ENCODE measurements at places on chromosomes 4 and X. TPM values are rescaled to one million over a fixed set of nuclear protein-coding genes. Genes with fewer than 3 reads are reported as not detected.
A peak's percentile ranks its signal among the peaks of the same experiment; 100 is the strongest.

GRCh38 chr4:118849867-118850487, 14.1 kb upstream of the SEC24D start:
- no peak for DNase-seq
- H3K4me3 ChIP-seq, result peak overlapping the region; percentile 27
- no peaks in the 10 kb centered on the region for H3K4me1 ChIP-seq

The CT45A10 gene
- not detected for total RNA-seq

- no peaks in the 10 kb centered on the region for H3K27me3 ChIP-seq
- H3K4me3 ChIP-seq, result no peak overlapping the region
- no peak overlapping the region for H3K27ac ChIP-seq
- H3K4me1 ChIP-seq, result no peaks in the 10 kb centered on the region
- no peaks in the 10 kb centered on the region for H3K36me3 ChIP-seq
These were observed 7.7 kb downstream of the COL4A5 start for GRCh38 chrX:108447303-108447702.

- H3K27ac ChIP-seq, result no peak overlapping the region
- no peak overlapping the region for H3K4me3 ChIP-seq
- H3K36me3 ChIP-seq, result no peaks in the 10 kb centered on the region
- no peak for DNase-seq
- H3K27me3 ChIP-seq, result no peaks in the 10 kb centered on the region
These were observed 38.4 kb downstream of the SAGE1 start for GRCh38 chrX:135931644-135932487.

DNA sequence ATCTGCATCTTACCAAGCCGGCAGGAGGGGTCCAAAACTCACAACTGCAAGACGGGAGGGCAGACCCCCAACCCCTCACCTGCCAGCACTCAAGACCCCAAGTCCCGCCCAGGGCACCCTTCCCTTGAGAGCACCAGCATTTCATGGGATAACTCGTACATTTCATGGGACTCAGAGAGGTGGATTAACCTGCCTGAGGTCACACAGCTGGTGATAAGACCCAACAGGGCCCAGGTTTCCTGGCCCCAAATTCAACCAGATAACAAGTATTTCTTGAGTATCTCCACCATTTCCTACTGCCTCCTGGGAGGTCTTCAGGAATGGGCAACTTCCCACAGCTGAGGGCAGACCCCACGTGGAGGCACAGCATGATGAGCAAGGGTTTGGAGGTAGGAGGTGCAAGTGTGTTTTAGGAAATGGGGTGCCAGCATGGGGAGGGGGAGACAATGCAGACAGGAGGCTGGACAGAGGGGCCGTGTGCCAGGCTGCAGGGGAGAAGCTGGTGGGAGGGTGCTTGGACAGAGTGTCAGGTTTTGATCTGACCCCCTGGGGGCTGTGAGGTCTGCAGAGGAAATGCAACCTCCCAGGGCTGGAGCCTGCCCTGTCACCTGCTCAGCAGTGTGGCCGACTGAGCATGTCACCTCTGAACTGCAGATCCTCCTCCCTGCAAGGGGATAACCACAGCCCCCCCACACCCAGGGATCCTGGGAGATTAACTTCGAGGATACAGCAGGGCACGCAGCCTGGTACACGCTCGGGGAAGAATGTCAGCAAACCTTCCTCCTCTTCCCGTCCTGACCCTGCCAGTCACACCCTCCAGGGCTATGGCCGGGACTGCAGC, 4.4 kb downstream of the ADRA2C start:
- peaks cover 68% of the 10 kb centered on the region for H3K27me3 ChIP-seq
- H3K36me3 ChIP-seq, result no peaks in the 10 kb centered on the region
- no peak for DNase-seq
- H3K4me3 ChIP-seq, result no peak overlapping the region
- peaks cover 11% of the 10 kb centered on the region for H3K4me1 ChIP-seq

DNA sequence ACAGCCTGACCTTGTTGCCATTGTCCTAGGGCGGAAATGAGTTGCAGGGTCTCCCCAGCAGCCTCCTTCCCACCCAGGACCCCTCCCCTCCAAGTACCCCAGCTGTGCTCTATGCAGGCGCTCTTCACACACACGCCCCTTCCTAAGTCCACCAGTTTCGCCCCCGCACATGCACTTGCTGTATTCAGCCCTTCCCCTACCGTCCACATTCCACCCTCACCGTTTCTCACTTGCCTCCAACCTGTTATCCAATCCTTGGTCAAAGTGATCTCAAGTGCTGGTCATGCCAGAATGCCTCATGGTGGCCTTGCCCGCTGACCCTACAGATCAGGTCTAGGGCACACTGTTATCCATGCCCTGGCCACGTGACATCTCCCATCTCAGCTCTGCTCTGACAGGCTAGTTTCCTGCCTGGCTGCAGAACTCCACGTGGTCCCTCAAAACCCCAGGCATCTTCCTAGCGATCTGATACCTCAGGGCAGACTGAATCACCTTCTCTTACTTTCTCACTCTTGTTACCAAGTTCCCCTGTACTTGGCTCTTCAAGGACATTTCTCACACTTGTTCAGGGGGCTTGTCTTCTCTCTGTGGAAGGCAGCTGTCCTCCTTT, 39.7 kb downstream of the NSG1 start:
- H3K27me3 ChIP-seq, result no peaks in the 10 kb centered on the region
- no peak overlapping the region for H3K27ac ChIP-seq

The CENPVL2 gene
- not detected for total RNA-seq

GRCh38 chrX:101462892-101463291, 22.4 kb upstream of the ARMCX4 start:
- H3K36me3 ChIP-seq, result no peaks in the 10 kb centered on the region
- H3K4me1 ChIP-seq, result no peaks in the 10 kb centered on the region
- no peaks in the 10 kb centered on the region for H3K27me3 ChIP-seq
- no peak overlapping the region for H3K27ac ChIP-seq

GRCh38 chr4:159541143-159541542, 438.3 kb downstream of the RAPGEF2 start:
- DNase-seq, result no peak
- H3K36me3 ChIP-seq, result no peaks in the 10 kb centered on the region
- no peaks in the 10 kb centered on the region for H3K4me1 ChIP-seq

The TET2 gene
- 35.8 TPM for total RNA-seq

The SPANXA2 gene
- not detected for total RNA-seq

The SLIT2 gene
- total RNA-seq, result 2.5 TPM

DNA sequence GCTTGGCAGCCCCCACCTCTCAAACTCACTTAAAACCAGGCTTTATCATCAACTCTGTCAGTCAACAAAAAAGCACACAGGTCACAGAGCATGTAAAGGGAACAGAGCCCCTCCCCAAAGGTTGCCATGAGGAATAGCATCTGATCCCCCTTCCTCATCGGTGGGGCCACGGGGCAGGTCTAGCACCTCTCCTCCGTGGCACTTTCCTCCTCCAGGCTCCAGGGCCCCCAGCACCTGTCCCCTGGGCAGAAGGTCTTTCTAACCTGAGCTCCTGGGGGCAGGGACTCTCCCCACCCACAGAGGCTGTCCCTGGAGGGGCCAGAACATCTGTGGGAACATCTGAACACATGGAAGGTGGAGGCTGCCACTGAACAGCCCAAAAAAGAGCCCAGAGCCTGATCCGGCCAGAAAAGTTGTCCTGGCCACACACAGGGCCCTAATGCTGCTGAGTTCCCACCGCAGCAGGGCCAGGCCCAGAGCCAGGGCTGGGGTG, 65.7 kb downstream of the ZFYVE28 start:
- H3K4me3 ChIP-seq, result no peak overlapping the region
- no peak overlapping the region for H3K27ac ChIP-seq
- peak; percentile 59 for DNase-seq
- no peaks in the 10 kb centered on the region for H3K36me3 ChIP-seq

GRCh38 chr4:23789762-23790161, 100.1 kb downstream of the PPARGC1A start:
- no peak overlapping the region for H3K4me3 ChIP-seq
- no peaks in the 10 kb centered on the region for H3K36me3 ChIP-seq
- no peak for DNase-seq
- H3K4me1 ChIP-seq, result no peaks in the 10 kb centered on the region

DNA sequence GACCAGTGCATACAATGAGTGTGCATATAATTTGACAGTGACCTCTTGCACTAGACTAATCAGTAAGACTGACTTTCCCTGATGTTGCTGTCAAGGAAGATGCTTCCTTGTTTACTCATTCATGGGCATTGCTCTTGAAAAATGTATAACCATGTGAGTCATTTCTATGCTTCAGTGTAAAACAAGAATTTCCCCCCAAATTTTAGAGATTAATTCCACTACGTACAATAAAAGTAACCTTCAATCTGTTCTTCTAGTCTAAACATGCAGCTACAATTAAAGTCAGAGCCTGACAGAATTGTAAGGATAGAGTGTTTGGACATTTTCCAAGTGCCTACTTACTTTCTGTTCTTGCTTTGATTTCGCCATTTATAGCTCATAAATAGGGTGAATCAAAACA, 935.7 kb downstream of the RAPGEF2 start:
- no peaks in the 10 kb centered on the region for H3K4me1 ChIP-seq
- H3K27ac ChIP-seq, result no peak overlapping the region
- H3K4me3 ChIP-seq, result no peak overlapping the region
- H3K36me3 ChIP-seq, result no peaks in the 10 kb centered on the region

- no peaks in the 10 kb centered on the region for H3K27me3 ChIP-seq
- H3K36me3 ChIP-seq, result no peaks in the 10 kb centered on the region
- no peak overlapping the region for H3K27ac ChIP-seq
- DNase-seq, result no peak
These were observed 306.1 kb downstream of the PCDH18 start for GRCh38 chr4:137226221-137226620.

DNA sequence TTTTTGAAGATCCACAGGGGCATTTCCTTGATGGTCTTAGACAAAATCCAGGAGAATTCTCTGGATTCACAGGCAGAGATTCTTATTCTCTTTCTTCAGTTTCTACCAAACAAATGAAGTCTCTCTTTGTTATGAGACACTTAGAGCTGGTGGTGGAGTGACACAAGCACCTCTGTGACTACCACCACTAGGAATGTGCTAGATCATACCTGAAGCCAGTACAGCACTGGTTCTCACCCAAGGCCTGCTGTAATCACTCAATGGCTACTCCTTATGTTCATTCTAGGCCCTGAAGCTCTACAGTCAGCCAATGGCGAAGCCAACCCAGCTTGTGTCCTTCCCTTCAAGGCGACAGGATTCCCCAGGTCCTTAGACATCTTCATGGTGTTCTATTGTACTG, 482.3 kb downstream of the TRAM1L1 start:
- no peak for DNase-seq
- H3K4me3 ChIP-seq, result no peak overlapping the region
- H3K27ac ChIP-seq, result no peak overlapping the region
- no peaks in the 10 kb centered on the region for H3K4me1 ChIP-seq
- no peaks in the 10 kb centered on the region for H3K27me3 ChIP-seq

DNA sequence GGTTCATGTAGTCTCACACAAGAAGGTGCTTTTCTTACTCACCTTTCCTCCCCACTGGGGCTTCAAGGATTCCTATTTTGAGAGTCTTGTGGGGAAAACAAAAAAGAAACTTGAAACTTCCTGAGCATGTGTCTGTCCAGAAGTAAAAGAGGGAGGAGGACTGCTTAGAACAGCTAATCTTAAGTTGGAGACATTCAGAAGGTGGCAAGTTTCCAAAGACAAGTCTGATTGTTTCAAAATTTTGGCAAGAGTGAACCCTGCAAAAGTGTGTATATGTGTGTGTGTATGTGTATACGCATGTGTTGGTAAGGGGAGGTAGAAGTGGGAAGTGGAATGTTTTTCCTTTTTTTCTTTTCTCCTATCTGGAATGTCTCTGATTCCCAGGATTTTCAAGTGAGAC, 189.0 kb upstream of the FRMPD4 start:
- no peak overlapping the region for H3K27ac ChIP-seq
- H3K36me3 ChIP-seq, result no peaks in the 10 kb centered on the region
- DNase-seq, result no peak

GRCh38 chrX:118177708-118178107, 61.1 kb upstream of the KLHL13 start:
- no peak overlapping the region for H3K4me3 ChIP-seq
- no peak for DNase-seq
- H3K36me3 ChIP-seq, result no peaks in the 10 kb centered on the region
- no peaks in the 10 kb centered on the region for H3K4me1 ChIP-seq
- no peaks in the 10 kb centered on the region for H3K27me3 ChIP-seq

The NXF2 gene
- not detected for total RNA-seq

All from suprapubic skin (tissue), 4 donors.